Activated CD4-positive, alpha-beta T cell treated with anti-CD3 and anti-CD28 coated beads for 4 hours (primary cell): ENCODE measurements at places on chromosomes 2 and 18.

GRCh38 chr2:78999406-78999805, 26.1 kb upstream of the REG3G start:
- DNase-seq = no peak

DNA sequence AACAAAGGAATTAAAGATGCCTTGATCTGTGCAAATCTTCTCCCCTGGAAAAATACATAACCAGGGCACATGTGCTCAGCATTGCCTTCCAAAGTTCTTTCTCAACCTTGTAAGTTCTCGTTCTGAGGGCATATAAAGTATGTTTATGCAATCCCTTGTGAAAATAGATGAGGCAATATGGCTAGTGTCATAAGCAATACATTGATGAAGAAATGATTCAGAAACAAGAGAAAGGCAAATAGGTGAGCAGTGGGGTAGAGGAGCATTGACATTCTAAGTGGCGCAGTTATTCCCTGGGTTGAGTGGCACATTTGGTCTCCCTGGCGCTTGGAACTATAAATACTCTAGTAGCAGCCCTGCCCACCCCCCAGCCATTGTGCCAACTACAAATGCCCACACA, 57.4 kb upstream of the PGAP1 start:
- DNase-seq = no peak

GRCh38 chr2:201275990-201276389, 15.7 kb downstream of the CASP8 start:
- DNase-seq = no peak

DNA sequence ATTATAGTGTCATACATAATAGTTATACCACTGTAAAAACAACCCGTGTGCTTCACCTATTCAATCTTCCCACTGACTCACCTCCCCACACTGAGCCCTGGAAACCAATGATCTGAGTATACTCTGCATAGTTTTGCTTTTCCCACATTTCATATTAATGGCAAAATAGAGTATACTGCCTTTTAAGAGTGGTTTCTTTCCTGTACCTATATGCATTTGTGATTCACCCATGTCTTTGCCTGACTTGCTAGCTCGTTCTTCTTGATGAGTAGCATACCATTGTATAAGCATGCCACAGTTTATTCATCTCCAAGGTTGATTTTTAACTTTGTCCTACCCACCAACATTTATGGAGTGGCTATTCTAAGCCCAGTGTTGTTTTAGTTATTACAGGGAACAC, 686.4 kb downstream of the PLCL1 start:
- DNase-seq = no peak

GRCh38 chr2:24908461-24908901, 11.6 kb downstream of the ADCY3 start:
- DNase-seq = no peak

- peak; percentile 67 for DNase-seq
Observed at GRCh38 chr2:113248997-113249770, 29.5 kb downstream of the PAX8 start.

DNA sequence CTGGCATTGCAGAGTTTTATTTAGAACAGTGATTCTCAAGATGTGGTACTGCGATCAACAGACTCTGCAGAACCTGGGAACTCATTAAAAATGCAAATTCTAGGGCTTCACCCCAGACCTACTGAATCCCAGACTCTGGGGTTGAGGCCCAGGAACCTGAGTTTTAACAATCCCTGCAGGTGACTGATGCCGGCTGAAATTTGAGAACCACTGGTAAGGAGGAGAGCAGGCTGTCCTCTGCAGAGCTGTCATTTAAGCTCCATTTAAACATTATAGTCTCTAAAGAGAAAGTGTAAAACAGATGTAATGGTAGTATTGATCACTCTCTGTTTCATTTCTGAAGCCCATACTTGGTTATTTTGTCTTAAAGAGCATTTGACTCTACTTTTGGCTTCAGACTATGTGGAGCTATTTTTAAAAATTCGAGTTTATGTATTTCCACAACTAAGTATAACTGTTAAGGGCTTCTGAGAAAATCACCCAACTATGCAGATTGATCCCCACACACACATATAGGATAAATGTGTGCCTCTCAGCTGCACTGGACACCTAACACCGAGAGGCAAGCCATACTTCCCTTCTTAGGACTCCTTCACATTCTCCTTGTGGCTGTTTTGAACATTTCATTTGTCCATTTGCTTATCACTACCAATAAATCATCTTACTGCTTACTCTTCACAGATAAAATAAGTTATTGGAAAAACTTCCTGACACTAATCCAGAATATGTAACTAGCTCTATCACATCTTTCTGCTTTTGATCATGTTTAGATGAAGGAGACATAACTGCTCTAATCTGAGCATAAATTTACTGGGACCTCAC, 487.5 kb downstream of the DLGAP1 start:
- no peak for DNase-seq

- DNase-seq = no peak
Observed at GRCh38 chr2:43305517-43305916, 79.1 kb upstream of the ZFP36L2 start.

GRCh38 chr2:10368491-10369231, 66.0 kb downstream of the HPCAL1 start:
- no peak for DNase-seq

GRCh38 chr18:70627182-70627802, 338.4 kb downstream of the SOCS6 start:
- no peak for DNase-seq

- DNase-seq = no peak
Observed at GRCh38 chr2:18253686-18254197, 306.7 kb downstream of the RDH14 start.

GRCh38 chr2:63058144-63058920, 7.7 kb downstream of the OTX1 start:
- no peak for DNase-seq

GRCh38 chr2:118479020-118479419, 368.4 kb downstream of the EN1 start:
- DNase-seq = no peak

DNA sequence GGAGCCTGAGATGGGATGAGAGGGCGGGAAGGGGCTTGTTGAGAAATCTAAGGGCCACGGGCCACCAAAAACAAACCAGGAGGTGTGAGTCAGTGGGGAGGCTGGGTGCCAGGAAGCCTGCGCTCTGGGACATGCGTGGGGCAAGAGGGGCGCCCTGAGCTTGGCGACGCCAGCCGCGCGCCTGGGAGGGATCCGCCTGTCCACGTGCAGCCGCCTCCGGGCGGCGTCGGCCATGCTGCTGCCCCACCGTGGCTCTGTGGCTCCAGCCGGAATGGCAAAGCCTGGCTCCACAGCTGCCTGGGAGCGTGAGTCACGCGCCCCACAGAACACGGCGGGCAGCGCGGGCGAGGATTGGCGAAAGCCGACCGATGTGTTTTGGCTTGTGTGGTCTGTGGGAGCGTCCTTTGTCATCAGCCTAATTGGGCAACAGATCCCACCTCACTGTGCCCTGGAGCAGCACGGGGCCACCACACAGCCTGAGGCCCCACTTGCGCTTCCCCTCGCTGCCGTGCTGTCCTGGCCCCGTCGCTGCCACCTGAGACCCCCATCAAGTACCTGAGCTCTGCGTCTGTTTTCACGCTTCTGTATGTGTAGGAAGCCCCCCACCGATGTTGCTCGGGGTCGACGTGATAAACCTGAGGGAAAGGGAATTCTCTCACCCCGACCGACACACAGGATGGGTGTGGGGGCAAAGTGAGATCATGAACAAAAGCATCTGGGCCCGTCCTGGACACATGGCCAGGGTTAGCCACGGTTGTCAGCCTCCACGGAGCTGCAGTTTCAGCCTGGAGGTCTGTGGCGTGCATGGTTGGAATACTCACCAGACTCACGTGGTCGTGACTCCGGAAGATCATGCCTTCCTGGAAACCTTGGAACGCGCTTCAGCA, 80.5 kb downstream of the NFATC1 start:
- DNase-seq = no peak

GRCh38 chr2:199907008-199907714, 3.9 kb upstream of the C2orf69 start:
- no peak for DNase-seq

GRCh38 chr18:76368976-76369375, 126.1 kb downstream of the ZNF516 start:
- DNase-seq = no peak

GRCh38 chr2:223832241-223832903, 5.0 kb downstream of the AP1S3 start:
- no peak for DNase-seq

GRCh38 chr2:180938451-180938850, 42.0 kb upstream of the UBE2E3 start:
- DNase-seq = no peak

DNA sequence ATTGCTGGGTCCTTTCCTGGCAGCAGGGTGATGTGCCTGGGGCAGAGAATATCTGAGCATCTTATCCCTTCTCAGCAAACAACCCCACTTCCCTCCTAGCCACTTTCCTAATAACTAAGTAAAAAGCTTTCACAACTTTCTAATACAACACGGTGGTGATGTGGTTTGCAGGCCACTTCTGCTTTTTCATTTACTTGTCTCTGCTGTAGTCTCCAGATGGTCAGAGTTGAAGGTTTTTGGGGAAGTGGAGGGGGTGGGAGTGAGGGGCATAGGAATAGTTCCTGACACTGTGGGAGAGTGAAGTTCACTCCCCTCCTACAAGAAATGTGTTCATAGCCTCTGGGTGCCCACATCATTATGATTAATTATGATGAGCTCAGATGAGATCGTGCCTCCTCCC, 11.6 kb downstream of the OXER1 start:
- DNase-seq = no peak

DNA sequence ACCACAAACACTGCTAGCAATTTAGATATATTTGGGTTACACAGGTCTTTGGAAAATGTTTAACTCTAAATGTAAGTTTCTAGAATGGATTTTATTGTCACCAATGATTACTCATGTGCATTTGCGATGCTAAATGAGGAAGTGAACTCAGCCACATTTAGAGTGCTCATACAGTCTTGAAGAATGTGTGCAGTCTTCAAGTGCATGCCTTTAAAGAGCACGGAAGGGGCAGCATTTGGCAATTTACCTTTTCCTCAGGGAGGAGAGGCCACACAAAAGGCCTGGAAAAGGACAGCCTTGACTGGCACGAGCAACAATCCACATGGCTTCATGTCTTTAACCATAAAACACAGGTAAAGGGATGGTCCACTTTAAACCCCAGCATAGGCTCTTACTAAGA, 78.5 kb upstream of the STK17B start:
- DNase-seq = no peak

- no peak for DNase-seq
Observed at GRCh38 chr2:3174626-3175567, 202.7 kb downstream of the EIPR1 start.

DNA sequence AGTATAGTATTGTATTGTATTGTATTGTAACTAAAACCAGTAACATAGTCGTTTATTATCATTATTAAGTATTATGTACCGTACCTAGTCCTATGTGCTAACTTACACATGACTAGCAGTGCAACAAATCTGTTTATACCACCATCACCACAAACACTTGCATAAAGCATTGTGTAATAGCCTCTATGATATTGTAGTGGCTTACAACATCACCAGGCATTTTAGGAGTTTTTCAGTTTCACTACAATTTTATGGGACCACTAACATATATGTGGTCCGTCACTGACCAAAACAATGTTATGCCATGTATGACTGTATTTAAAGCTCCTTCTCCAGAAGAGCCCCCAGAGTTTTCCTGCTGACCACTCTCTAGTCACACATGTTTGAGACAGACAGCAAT, 306.2 kb downstream of the SETBP1 start:
- no peak for DNase-seq

- DNase-seq = no peak
Observed at GRCh38 chr2:161943011-161943410, 131.0 kb downstream of the DPP4 start.

DNA sequence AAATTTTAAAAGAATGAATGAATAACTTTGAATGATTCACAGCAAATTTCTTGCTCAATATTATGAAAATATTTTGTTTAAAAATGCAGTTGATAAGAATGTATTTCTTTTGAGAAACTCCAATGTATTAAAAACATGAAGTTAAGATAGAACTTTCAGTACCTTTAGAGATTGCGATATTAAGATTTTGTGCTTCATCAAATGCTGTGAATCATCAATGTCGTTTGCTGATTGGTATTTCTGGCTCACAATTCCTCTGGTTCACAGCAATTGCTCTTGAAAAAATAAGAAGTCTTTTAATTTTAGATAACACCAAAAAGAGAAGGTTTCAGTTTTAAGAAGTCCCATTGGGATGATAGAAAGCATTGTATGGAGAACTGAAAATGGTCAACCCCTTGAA, 228.7 kb downstream of the IKZF2 start:
- DNase-seq = no peak

DNA sequence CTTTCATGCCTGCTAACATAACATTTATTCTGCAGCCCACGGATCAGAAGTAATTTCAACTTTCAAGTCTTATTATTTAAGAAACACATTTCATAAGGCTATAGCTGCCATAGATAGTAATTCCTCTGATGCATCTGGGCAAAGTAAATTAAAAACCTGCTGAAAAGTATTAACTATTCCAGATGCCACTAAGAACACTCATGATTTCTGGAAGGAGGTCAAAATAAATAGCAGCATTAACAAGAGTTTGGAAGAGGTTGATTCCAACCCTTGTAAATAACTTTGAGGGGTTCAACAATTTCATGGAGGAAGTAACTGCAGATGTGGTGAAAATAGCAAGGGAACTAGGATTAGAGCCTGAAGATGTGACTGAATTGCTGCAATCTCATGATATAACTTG, 77.6 kb downstream of the CCDC148 start:
- DNase-seq = no peak

GRCh38 chr2:228321015-228321414, 139.5 kb upstream of the SPHKAP start:
- DNase-seq = no peak

DNA sequence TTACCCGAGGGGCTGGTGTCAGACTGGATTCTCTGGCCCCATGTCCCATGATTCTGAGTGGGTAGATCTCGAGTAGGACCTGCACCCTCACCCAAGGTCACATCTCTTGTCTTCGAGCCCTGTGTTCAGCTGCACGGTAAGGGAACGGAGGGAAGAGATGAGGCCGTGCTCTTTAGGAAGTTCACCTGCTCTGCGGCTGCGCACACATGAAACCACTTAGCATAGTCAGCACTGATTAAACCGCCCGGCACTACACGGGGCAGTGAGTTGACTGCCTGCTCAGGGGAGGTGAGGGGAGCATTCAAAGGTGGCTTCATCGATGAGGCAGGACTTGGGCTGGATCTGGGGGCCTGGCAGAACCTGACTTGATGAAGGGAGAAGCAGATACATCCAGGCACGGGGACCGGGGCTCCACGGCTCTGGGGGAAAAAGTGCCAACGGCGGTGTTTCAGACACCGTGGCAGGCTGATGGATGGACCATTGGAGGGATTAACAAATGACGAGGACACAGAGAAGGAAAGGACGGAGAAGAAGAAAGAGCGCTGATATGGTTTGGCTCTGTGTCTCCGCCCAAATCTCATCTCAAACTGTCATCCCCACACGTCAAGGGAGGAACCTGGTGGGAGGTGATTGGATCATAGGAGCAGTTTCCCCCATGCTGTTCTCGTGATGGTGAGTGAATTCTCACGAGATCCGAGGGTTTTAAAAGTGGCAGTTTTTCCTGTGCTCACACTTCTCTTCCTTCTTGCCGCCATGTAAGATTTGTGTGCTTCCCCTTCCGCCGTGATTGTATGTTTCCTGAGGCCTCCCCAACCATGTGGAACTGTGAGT, 248.6 kb downstream of the CYP26B1 start:
- no peak for DNase-seq

GRCh38 chr2:240766072-240766471, 53.9 kb downstream of the KIF1A start:
- no peak for DNase-seq

- DNase-seq = no peak
Observed at GRCh38 chr2:110828330-110828729, 96.0 kb downstream of the ACOXL start.

GRCh38 chr2:164903204-164903603, 52.1 kb downstream of the SLC38A11 start:
- no peak for DNase-seq
